ENCODE measurements at places on chromosomes 7 and 10. TPM values are rescaled to one million over a fixed set of nuclear protein-coding genes. Genes with fewer than 3 reads are reported as not detected.

The C10orf143 gene
- total RNA-seq, result 2.3 TPM

DNA sequence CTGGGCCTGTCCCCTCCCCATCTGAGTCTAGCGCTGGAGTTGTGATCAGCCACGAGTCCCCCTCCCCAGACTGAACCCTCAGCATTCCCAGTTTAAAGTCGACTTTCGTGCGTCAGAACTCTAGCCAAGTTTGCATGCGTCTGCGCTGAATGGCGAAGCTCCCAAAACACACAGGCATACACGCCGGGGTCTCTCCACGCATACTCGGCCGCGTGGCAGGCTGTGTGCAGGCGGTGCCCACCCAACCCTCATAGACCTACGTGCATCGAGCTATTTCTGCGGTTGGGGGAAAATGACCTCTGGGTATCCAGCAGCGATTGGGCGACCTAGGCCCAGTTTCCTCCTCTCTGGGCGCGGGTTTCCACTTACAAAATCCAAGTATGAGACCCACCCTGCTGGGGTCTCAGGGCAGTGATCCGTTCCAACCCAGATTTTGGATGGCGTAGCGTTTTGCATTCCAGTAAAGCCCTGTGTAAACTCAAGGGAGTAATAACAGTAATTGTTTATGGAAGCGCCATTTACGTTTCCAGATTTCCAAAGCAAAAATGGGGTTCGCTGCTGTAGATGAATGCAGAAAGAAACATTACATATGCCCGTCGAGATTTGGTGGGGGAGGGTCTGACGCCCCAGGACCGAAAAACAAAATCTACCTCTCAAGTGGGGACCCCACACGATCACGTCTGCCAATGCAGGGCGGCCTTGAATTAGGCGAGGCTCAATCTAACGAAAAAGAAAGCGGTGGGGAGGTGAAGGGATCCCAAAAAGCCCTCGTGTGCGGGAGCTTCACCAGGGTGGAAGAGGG, 2.0 kb upstream of the HMX3 start:
- no peak for DNase-seq

The TMEM196 gene
- total RNA-seq, result 0.21 TPM

- no peak for DNase-seq
Measured at GRCh38 chr10:5453749-5454489, 41.6 kb downstream of the NET1 start.

- DNase-seq, result no peak
Measured at GRCh38 chr7:36775676-36776075, 51.4 kb upstream of the AOAH start.

- no peak for DNase-seq
Measured at GRCh38 chr7:85595750-85596178, 408.9 kb upstream of the SEMA3D start.

- peak; percentile 61 for DNase-seq
Measured at GRCh38 chr10:8444630-8445029, 390.1 kb downstream of the GATA3 start.

- DNase-seq, result peak; percentile 83
Measured at GRCh38 chr7:151126491-151127137, 40.3 kb downstream of the AGAP3 start.

The FANK1 gene
- total RNA-seq, result 4.1 TPM

DNA sequence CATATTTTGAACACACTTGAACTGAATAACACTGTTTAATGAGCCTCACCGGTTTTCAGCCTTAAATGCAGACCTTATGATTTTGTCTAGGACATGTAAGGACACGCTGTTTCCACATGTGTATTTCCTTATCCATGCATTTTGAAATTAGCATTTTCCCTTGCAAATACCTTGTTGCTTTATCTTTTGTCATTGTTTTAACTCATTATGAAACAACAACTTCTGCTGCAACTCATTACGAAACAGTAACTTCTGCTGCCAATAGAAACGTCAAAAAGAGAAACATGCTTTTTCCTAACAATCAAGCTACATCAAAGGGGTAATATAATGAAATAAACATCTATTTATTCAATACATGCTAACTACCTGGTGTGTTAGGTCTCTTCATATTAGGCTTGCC, 322.0 kb downstream of the AGMO start:
- no peak for DNase-seq

The BICC1 gene
- total RNA-seq, result 0.33 TPM

DNA sequence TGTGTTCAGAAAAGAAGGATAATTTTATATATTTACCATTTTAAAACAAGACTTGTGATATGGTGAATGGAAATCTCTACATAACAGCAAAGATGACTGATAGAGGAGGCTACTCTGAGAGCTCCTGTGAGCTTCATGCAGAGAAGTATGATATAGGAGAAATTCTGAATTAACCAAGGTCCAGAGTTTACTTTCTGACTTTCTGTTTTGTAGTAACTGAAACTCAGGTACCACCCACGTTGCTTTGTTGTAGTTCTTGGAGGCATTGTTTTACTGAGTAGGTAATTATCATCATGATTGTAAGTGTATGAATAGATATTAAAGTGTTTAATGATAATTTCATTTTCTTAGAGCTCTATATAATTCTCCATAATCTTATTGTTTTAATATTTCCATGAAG, 18.0 kb upstream of the SFR1 start:
- DNase-seq, result no peak

- DNase-seq, result peak; percentile 26
Measured at GRCh38 chr7:65907501-65908198, 34.8 kb downstream of the VKORC1L1 start.

DNA sequence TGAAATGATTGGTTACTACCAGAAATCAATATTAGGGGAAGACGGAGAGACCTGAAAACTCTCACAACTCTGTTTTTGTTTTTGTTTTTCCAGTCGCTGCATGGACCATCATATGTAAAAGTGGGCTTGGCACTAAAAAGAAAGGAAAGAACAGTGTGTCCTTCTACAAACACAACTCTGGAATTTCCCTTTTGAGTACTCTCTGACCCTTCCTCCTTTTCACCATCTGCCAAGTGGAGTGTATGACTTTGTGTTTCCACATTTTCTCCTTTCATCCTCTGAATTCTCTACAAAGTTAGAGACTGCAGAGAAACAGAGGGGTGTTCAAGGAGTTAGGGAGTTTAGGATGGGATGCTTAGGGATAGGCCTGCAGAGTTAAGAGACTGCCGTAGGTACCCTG, 92.0 kb downstream of the MDFIC start:
- DNase-seq, result no peak

DNA sequence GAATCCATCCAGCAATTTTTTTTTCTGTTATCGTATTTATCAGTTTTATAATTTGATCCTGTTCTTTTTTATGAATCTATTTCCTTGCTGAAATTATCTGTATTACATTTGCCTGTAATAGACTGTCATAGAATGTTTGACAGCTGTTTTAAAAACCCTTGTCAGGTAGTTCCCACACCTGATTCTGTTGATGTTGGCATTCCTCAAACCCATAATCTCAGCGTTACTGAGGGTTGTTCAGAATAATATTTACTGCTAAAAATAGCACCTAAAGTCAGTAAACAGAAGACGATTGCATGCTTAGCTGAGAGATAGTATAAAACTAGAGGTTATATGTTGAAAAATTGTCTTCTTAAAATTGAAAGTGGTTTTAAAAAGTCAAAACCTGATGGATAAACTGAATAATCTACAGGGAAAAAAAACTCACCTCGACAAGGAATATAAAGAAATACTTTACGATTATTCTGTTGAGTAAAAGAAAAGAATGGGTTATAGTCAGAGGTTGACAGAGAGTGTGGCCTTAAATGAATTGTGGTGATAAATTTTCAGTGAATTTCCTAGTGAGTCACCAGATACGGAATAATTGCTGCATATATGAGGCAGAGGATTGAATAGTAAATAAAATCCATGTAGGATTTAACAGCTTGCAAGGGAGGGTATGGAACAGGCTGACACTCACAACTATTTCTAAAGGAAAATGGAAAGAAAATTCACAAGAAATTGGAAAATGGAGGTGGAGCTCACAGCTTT, 824.1 kb upstream of the IGFBP3 start:
- no peak for DNase-seq

DNA sequence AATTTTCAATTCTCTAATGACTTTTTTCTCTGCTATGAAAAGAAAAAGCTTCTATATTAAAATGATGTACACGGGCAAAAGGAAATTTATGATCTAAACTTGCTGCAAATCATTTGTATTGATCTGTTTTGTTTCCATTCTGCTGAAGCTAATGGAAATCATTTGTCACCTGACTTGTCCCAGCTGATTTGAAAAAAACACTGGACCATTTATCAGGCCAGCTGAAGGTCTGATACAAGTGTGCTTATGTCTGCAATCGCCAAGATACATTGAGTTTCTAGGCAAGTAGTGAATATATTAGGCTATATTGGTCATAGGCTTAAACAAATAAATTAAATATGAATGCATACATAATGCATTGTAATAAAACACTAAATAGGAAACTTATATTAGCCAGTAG, 1309.7 kb downstream of the REEP3 start:
- DNase-seq, result no peak

DNA sequence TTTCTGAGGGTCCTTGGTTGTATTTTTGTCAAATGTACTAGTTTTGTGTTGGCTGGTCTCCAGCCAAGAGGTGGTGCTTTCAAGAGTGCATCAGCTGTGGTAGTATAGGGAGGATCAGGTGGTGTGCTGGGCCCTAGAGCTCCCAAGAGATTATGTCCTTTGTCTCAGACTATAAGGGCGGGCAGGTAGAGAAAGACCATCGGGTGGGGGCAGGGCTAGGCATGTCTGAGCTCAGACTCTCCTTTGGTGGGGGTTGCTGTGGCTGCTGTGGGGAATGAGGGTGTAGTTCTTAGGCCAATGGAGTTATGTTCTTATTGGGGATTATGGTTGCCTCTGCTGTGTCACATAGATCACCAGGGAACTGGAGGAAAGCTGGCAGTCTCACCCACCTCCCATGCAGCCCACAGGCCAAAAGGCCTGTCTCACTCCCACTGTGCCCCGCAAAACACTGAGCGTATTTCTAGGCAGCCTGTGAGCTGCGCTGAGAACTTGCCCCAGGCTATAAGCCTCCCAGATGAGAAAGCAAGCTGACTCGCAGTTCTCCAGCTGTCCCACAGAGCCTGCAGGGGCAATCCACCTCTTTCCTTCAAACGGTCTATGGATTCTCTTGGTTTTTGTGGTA, 1066.7 kb downstream of the GRM8 start:
- DNase-seq, result peak; percentile 2

- no peak for DNase-seq
Measured at GRCh38 chr10:1117651-1118050, 61.5 kb downstream of the WDR37 start.

The TMEM248 gene
- 71.4 TPM for total RNA-seq

DNA sequence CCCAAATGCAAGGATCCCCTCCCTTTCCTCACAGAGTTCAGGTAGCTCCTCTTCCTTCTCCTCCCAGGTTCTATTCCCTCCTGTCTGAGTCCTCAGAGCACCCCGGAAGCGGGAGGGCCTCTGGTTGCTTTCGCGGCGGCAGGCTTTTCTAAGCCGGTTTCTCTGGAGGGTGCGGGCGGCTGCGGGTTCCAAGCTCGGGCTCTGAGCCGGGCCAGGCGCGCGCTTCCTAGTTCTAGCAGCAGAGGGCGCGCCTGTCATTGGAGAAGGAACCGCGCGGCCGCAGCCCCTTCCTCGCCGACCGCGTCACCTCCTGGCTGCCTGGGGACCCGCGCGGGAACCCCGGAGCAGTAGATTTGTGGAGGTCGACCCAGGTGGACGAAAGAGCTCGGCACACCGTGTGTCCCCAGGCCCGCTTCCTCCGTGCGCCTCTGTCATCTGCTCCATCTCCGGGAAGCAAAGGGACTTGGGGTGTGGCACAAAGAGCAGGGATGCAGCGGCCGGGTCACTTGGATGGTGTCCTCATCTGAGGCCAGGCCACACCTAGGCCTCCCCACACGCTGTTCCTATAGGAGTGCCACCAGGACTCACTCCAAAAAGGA, 389.0 kb upstream of the PODXL start:
- DNase-seq, result peak; percentile 93

GRCh38 chr10:70188768-70189167, 18.5 kb upstream of the SAR1A start:
- no peak for DNase-seq

DNA sequence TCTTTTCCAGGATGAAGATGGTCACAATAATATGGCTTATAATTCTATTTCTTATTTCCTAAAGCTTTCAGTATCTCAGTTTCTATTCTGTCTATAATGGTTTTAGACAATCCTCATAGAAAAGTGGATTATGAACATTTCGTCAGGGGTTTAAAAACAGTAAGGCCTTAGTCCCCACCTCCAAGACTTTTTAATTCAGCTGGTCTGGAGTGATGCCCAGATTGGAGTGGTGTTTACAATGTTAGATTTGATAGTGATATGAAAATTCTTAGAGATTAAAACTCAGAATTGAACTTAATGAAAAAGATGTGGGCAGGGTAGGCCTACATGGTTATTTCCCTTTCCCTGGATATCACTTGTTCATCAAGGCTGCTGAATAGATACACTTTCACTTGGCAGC, 1238.3 kb downstream of the SORCS3 start:
- no peak for DNase-seq
